ENCODE measurements at places on chromosomes 11 and 22.
A peak's percentile ranks its signal among the peaks of the same experiment; 100 is the strongest.

- no peak for DNase-seq
Observed at GRCh38 chr22:19244600-19245352, 46.7 kb downstream of the CLTCL1 start.

- DNase-seq = no peak
Observed at GRCh38 chr11:28794405-28794804, 686.2 kb downstream of the METTL15 start.

DNA sequence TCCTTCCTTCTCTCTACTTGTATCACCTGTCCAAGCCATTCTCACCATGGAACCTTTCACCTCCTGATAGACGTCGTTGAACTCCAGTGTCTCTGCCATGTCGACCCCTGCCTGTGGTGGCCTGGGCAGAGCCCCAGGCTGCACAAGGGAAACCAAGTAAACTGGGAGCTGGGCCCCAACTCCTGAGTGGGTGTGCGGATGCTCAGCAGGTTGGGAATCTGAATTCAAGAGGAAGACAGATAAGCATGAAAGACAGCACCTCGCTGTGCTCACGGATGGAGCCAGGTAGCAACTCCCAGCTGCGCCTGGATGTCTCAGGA is 709 bp downstream of the SSRP1 start:
- no peak for DNase-seq

GRCh38 chr22:26770624-26771023 is 113.2 kb downstream of the MIAT start:
- DNase-seq = peak; percentile 5

GRCh38 chr11:1747753-1748635 is 2.4 kb downstream of the IFITM10 start:
- DNase-seq = no peak

GRCh38 chr11:19988598-19988997 is 171.7 kb downstream of the DBX1 start:
- DNase-seq = peak; percentile 91
